ENCODE measurements at places on chromosomes 2 and 18. TPM values are rescaled to one million over a fixed set of nuclear protein-coding genes. Genes with fewer than 3 reads are reported as not detected.

GRCh38 chr2:137339051-137339450, 573.7 kb downstream of the THSD7B start:
- DNase-seq, result no peak

DNA sequence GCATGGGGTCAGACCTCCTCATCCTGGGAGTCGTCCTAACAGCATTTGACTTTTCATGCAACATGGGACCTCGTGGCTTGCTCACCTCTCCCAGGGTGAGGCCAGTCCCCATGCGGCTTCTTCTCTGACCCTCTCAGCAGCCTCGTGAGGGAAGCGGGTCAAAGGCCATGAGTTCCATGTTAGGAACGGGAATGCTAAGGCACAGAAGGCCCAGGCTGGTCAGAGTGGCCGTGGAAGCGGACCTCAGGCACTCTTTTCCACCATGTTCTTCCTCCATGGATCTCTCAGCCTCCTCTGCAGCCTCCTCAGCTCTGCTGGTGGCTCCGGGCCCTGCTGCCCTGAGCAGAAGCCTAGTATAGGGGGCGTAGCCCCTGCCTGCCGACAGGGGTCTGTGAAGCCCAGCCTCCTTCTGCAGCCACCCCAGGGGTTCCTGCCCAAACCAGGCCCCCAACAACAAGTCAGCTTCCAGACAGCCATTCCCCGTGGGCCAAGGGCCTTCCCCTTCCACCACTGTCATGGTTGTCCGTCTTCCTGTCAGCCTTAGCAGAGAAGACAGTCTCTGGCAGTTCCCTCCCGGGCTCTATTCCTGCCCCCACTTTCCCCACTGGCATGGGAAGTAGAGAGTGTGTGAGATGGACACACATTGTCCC, 60.0 kb upstream of the OTOF start:
- DNase-seq, result no peak

GRCh38 chr2:118319271-118319684, 231.0 kb downstream of the INSIG2 start:
- no peak for DNase-seq

- DNase-seq, result no peak
Observed at GRCh38 chr2:100756704-100757103, 63.2 kb upstream of the NPAS2 start.

GRCh38 chr2:235077046-235077445, 125.2 kb downstream of the SH3BP4 start:
- DNase-seq, result no peak

GRCh38 chr2:55743583-55743982, 49.9 kb upstream of the PNPT1 start:
- no peak for DNase-seq

DNA sequence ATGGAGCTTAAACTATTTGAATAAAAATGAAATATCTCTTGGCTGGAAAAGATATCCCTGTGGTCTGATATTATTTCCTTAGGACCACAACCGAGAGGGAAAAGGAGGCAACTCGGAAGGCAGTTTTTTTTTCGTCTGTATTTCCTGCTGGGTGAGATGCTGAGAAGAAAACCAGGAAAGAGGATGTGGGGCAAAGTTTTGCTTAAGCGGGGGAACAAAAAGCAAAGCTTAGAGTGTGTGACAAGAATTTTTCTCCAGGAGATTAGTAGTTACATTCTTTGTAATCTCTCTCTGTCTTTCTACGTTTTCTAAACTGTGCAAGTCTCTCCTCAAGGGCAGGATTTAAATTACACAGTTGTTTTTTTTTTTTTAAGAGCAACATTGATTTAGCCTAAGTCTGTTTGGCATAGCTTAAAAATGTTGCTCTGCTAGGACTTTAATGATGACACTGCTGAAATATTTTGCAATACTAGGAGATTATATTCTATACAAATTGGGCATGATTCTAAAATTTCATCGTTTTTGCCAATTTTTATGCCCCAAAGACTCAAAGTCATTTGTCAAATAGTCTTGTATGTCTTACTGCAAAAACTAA, 258.5 kb downstream of the KCNS3 start:
- DNase-seq, result no peak

The FZD7 gene
- total RNA-seq, result 69.5 TPM

GRCh38 chr2:163659224-163659623, 76.6 kb downstream of the FIGN start:
- no peak for DNase-seq
